ENCODE measurements at places on chromosomes 7 and 10. TPM values are rescaled to one million over a fixed set of nuclear protein-coding genes. Genes with fewer than 3 reads are reported as not detected.

Gene ASB10
- total RNA-seq = 29.6 TPM

Gene SAMD8
- total RNA-seq = 36.4 TPM

- no peak for DNase-seq
- H3K4me1 ChIP-seq = no peaks in the 10 kb centered on the region
- no peaks in the 10 kb centered on the region for H3K36me3 ChIP-seq
Measured at GRCh38 chr7:1369916-1370657, 89.2 kb downstream of the MICALL2 start.

GRCh38 chr7:94178230-94178629 lies 174.1 kb upstream of the BET1 start:
- DNase-seq = no peak
- no peaks in the 10 kb centered on the region for H3K27me3 ChIP-seq
- no peak overlapping the region for H3K27ac ChIP-seq
- no peak overlapping the region for H3K4me3 ChIP-seq
- no peaks in the 10 kb centered on the region for H3K36me3 ChIP-seq
- no peaks in the 10 kb centered on the region for H3K4me1 ChIP-seq

DNA sequence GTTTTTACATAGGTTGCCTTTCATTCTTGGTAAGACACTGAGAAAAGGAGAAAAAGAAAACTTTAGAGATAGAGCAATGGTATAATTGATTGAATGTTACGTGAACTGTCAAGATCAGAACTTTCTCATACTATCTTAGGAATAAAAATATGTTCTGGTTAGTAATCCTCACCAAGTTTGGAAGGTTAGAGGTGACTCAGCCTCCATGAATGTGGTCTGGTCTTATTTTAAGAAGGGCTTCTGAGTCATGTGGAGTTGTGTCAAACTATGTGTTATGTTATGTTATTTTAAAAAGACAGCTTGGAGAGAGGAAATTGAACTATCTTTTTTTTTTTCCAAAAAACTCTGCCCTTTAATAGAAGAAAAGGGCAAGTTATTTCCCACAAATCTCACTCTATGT lies 458.6 kb upstream of the KLF6 start:
- H3K4me3 ChIP-seq = peak overlapping the region; percentile 48
- peak overlapping the region; percentile 73 for H3K27ac ChIP-seq
- H3K27me3 ChIP-seq = no peaks in the 10 kb centered on the region
- no peaks in the 10 kb centered on the region for H3K36me3 ChIP-seq
- peaks cover 33% of the 10 kb centered on the region for H3K4me1 ChIP-seq
- DNase-seq = no peak

GRCh38 chr10:128084364-128084763 lies 41.9 kb downstream of the MKI67 start:
- no peak overlapping the region for H3K27ac ChIP-seq
- no peaks in the 10 kb centered on the region for H3K4me1 ChIP-seq
- H3K36me3 ChIP-seq = no peaks in the 10 kb centered on the region
- DNase-seq = no peak
- H3K4me3 ChIP-seq = no peak overlapping the region

GRCh38 chr10:51838471-51838870 lies 139.1 kb upstream of the CSTF2T start:
- H3K27ac ChIP-seq = no peak overlapping the region
- H3K4me3 ChIP-seq = no peak overlapping the region
- no peaks in the 10 kb centered on the region for H3K36me3 ChIP-seq
- H3K27me3 ChIP-seq = no peaks in the 10 kb centered on the region
- DNase-seq = no peak

- no peaks in the 10 kb centered on the region for H3K27me3 ChIP-seq
- no peak overlapping the region for H3K4me3 ChIP-seq
- no peaks in the 10 kb centered on the region for H3K36me3 ChIP-seq
- no peak for DNase-seq
Measured at GRCh38 chr10:10786109-10787090, 231.3 kb upstream of the CELF2 start.

DNA sequence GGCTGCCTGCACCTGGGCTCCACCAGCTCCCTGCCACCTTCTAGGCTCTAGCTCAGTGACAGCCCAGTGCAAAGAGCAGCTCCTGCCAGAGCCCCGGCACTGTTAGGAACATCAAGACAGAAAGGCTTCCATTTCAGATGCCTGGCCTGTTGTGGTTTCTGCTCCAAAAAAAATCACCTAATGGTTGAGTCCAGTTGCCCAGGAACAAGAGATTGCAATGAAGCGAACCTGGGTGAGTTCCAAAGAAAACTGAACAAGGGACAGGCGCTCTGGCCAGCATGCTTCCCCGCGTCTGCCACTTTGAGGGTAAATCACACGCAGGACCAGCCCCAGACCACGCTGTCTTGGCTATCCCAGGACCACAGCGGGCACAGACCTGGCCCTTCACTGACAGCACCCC lies 47.0 kb upstream of the RASGEF1A start:
- H3K4me3 ChIP-seq = no peak overlapping the region
- H3K27ac ChIP-seq = no peak overlapping the region
- no peaks in the 10 kb centered on the region for H3K4me1 ChIP-seq
- no peaks in the 10 kb centered on the region for H3K36me3 ChIP-seq

- no peak overlapping the region for H3K27ac ChIP-seq
- no peak for DNase-seq
- H3K4me1 ChIP-seq = no peaks in the 10 kb centered on the region
- H3K4me3 ChIP-seq = no peak overlapping the region
Measured at GRCh38 chr10:17585016-17585415, 32.2 kb downstream of the HACD1 start.

GRCh38 chr10:124646483-124647352 lies 97.5 kb downstream of the FAM53B start:
- H3K27ac ChIP-seq = peak overlapping the region; percentile 84
- peaks cover 86% of the 10 kb centered on the region for H3K4me1 ChIP-seq
- H3K36me3 ChIP-seq = no peaks in the 10 kb centered on the region
- peak; percentile 81 for DNase-seq

GRCh38 chr10:35204650-35205319 lies 78.1 kb downstream of the CREM start:
- H3K36me3 ChIP-seq = no peaks in the 10 kb centered on the region
- DNase-seq = no peak
- peaks cover 13% of the 10 kb centered on the region for H3K4me1 ChIP-seq
- no peak overlapping the region for H3K27ac ChIP-seq
- H3K27me3 ChIP-seq = no peaks in the 10 kb centered on the region
- no peak overlapping the region for H3K4me3 ChIP-seq

- peaks cover 47% of the 10 kb centered on the region for H3K4me1 ChIP-seq
- no peak overlapping the region for H3K4me3 ChIP-seq
- DNase-seq = no peak
- no peaks in the 10 kb centered on the region for H3K36me3 ChIP-seq
- H3K27ac ChIP-seq = no peak overlapping the region
- no peaks in the 10 kb centered on the region for H3K27me3 ChIP-seq
Measured at GRCh38 chr10:35328404-35329037, 7.8 kb upstream of the CCNY start.

GRCh38 chr10:13990392-13990805 lies 340.3 kb downstream of the FRMD4A start:
- H3K4me1 ChIP-seq = peaks cover 6% of the 10 kb centered on the region
- H3K36me3 ChIP-seq = no peaks in the 10 kb centered on the region
- H3K4me3 ChIP-seq = peak overlapping the region; percentile 16
- DNase-seq = no peak

DNA sequence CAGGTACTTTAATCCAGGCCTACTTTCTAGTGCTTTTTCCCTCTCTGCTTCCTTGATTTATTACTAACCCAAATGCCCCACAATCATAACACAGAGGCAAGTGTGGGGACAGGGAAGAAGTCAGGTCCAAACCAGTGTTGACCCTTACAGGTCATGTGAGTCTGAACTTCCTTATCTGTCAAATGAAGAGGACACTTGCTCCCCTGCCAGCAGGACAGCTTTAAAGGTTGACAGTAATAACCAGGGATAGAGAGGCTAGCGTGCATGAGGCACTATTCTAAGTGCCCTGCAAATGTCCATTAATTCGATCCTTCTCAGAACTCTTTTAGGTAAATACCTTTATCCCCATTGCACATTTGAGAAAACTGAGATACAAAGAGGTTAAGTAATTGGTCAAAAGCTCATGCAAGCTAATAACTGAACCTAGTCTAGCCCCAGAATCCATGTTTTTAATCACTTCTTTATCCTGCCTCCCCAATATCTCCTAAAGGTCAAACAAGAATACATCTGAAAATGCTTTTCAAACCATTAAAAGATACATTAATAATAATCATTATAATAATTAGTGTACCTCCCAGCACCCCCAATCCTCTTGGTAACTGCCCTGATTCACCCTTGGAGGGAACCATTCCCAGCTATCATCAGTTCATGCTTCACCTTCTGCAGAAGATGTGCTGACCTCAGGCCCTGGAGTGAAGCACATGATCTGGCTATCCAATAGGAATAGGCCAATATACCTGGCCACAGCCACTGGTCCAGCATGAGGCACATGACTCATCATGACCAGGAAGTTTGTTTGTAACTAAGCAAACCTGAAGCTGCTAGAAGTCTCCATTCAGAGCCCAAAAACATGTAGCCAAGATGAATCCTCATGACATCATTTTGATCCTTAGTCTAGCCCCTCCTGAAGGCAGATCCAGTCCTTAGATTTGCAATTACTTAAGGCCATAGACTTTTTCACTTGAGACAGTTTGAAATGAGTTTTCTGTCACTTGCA lies 40.7 kb downstream of the SGMS1 start:
- H3K27ac ChIP-seq = no peak overlapping the region
- no peak for DNase-seq
- H3K4me1 ChIP-seq = peaks cover 43% of the 10 kb centered on the region
- H3K27me3 ChIP-seq = no peaks in the 10 kb centered on the region
- H3K36me3 ChIP-seq = no peaks in the 10 kb centered on the region

- H3K27me3 ChIP-seq = no peaks in the 10 kb centered on the region
- no peak for DNase-seq
- H3K4me3 ChIP-seq = no peak overlapping the region
- H3K36me3 ChIP-seq = no peaks in the 10 kb centered on the region
- no peaks in the 10 kb centered on the region for H3K4me1 ChIP-seq
Measured at GRCh38 chr7:78514634-78515033, 716.1 kb downstream of the PHTF2 start.

DNA sequence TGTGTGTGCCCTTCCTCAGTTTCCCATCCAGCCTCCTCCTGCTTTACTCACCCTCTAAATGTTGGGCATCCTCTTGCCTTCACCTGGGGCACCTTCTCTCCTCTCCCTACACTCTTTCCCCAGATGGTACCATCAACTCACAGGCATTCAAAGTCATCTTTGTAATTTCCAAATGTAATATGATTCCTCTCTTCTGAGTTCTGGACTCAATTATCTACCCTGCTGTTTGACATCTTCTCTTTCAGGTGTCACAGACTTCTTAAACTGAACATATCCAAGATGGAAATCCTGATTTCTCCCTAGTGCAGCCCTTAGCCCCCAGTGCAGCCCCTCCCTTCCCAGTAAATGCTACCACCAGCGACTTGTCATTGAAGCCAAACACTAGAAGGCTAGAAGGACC lies 422.8 kb downstream of the KCNMA1 start:
- H3K27ac ChIP-seq = no peak overlapping the region
- no peaks in the 10 kb centered on the region for H3K27me3 ChIP-seq
- no peaks in the 10 kb centered on the region for H3K36me3 ChIP-seq
- H3K4me1 ChIP-seq = no peaks in the 10 kb centered on the region
